ENCODE measurements at places on chromosomes 11 and 22.

DNA sequence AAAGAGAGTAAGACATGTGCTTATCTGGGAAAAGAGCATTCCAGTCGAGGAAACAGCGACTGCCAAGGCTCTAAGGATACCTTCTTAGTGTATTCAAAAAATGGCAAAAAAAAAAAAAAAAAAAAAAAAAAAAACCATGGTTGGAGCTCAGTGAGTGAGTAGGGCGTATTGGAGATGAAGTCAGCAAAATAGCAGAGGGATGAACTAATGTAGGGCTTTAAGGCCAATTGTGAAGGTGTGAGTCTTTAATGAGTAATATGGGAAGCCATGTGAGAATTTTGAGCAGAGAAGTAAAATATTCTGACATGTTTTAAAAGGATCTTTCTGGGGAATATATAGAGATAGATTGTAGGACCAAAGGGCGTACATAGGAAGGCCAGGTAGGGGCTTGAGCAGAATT, 498.6 kb upstream of the ISX start:
- no peak for DNase-seq

DNA sequence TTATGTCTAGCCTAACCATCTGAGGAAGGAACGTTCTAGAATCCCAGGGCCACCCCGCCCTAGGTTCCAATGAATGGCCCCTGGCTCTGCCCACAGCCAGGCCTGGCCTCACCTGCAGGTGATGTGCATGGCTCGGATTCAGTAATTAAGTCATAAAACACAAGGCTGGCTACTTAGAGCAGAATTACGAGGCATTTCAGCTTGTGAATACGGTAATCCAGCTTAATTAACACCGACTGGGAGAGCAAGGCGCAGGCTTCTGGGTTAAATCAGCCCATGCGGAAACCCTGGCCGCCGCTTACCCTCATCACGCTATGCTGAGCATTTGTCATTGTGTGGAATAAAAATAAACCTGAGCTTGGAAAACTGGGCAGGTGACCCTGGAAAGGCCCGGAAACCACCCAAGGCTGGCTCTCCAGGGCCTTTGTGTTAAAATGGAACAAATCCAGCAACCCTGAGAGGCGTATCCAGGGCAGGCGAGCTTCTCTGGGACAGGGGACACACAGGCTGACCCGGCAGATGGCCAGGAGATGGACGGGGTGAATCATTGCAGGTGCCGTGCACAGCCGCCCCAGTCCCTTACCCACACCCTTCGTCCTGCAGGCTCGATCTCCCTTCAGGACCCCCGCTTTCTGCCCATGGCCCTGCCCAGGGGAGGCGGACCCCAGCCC, 220.2 kb downstream of the CTTN start:
- DNase-seq = no peak

GRCh38 chr11:45921561-45922424, 663 bp upstream of the LARGE2 start:
- DNase-seq = peak; percentile 90

DNA sequence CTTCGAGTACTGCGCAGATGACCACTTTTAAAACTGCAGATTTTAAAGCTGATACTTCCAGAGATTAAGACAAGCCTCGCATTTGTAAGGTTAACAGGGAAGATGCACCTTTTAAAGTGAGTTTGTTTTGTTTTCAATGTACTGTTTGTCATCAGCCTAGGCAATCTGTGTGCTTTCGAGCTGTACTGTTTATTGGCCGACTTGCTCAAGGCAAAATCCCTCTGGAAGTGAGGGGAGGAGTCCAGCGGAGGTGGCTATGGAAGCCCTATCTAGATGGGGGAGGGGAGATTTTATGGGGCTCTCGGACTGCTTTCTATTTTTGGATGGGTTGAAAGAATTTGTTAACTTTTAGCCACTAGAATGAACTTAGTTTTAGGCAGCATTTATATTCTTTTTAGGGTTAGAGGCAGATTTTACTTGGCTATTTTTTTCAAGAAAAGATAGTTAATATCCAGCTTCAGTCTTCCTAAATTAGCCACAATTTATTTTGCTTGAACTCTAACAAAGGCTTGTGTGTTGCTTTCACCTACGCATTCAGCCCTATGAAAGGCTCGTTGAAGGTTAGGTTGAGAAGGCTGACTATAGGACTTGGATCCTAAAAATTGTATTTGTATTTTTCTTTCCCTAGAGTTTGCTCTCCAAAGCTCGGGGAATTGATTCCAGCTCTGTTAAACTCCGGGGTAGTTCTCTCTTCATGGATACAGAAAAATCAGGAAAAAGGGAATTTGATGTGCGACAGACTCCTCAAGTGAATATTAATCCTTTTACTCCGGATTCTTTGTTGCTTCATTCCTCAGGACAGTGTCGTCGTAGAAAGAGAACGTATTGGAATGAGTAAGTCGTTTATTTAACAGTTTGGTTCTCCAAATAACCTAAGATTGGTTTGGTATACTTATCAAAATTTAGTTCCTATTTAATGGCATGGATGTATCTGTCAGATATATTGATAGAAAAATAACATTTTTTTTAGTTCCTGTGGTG, 2.1 kb downstream of the WEE1 start:
- no peak for DNase-seq

GRCh38 chr22:46053563-46054090, 76.7 kb upstream of the WNT7B start:
- peak; percentile 66 for DNase-seq

GRCh38 chr22:20146777-20147176, 4.1 kb downstream of the CCDC188 start:
- no peak for DNase-seq

DNA sequence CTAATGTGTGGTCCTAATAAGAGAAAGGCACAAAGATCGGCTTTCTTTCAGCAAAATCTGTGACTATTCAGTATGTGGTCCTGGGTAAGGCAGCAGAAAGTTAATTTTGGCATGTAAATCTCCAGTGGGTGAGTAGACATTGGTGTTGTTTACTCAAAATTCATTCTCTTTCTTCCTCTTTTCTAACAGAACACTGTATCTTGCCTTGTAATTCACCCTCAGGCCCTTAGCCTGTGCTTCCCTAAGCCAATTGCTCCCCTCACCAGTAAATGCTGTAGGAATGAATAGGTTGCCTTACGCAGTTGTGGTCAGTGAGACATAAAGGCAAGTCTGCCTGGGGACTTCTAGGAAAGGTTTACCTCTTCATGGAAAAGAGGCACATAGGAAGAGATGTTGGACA, 49.9 kb upstream of the PDE3B start:
- no peak for DNase-seq

GRCh38 chr11:10413268-10413667, 41.8 kb upstream of the AMPD3 start:
- no peak for DNase-seq

- no peak for DNase-seq
These were observed 411 bp downstream of the PPP6R2 start for GRCh38 chr22:50343541-50343935.

GRCh38 chr11:32333320-32333991, 101.9 kb downstream of the WT1 start:
- peak; percentile 90 for DNase-seq

DNA sequence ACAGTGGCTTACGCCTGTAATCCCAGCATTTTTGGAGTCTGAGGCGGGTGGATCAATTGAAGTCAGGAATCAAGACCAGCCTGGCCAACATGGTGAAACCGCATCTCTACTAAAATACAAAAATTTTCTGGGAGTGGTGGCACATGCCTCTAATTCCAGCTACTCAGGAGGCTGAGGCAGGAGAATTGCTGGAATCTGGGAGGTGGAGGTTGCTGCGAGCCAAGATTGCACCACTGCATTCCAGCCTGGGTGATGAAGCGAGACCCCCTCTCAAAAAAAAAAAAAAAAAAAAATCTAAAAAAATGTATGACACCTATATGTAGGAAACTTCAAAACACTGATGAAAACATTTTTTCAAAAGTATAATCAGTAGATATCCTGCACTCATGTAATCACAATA, 242.7 kb upstream of the CHORDC1 start:
- no peak for DNase-seq

- peak; percentile 62 for DNase-seq
These were observed 70.8 kb upstream of the PITPNB start for GRCh38 chr22:27989758-27990450.

- no peak for DNase-seq
These were observed 30.7 kb downstream of the SERPINH1 start for GRCh38 chr11:75592715-75593114.

DNA sequence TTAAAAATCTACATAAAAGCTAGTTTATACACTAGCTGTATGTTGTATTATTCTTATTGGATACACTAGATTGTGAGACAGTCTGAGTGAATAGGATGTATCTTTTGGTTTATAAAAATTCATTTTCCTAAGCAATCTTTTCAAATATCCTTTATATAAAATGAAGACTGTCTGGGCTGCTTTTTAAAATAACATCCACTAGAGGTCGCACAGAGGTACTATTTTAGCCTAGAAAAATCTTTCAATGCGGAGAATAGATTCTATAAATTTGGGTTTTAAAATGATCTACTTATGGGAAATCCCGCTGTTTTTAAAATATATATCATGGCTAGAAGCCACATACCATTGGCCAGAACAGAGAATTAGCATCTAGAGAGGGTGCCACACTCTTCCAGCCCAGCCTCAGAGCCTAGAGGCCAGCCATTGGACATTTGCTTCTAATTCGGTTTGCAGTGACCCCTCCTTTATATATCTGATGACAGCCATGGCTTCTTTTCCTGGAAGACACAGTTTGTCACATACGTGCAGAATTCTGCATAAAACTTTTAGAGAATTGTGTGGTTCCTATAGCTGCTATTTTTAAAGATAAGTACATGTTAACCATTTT, 7.3 kb downstream of the C11orf97 start:
- DNase-seq = no peak

DNA sequence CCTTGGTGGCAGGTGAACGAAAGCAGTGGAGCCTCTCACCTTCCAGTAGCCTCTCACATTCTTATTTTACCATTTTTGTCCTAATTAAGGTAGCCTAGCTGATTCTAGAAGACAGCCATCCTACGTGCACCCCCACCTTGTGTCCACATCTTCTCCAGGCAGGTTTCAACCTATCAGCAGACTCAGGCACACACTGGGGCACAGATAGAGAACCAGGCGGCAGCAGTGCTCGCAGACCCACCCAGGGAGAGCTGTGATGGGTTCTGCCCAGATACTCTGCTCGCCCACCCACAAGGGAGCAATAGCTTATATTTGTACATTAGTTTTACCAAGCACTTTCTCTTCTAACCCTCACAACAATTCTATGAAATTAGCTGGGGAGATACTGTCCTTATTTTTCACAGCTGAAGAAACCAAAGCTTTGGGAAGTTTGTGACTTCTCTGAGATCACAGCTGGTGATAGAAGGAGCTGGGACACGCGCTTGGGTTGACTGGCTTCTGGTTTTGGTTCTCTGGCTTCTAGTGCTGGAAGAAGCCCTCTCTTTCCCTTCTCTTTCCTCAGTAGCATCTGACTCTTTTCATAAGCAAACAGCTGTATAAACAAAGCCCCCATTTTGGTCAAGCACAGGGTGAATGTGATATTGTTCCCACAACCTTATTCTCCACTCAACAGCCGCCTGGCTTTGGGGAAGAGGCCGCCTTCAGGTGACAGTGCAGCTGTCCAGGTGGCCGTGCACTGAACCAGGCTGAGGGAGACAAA, 36.9 kb downstream of the PPP2R1B start:
- DNase-seq = no peak

DNA sequence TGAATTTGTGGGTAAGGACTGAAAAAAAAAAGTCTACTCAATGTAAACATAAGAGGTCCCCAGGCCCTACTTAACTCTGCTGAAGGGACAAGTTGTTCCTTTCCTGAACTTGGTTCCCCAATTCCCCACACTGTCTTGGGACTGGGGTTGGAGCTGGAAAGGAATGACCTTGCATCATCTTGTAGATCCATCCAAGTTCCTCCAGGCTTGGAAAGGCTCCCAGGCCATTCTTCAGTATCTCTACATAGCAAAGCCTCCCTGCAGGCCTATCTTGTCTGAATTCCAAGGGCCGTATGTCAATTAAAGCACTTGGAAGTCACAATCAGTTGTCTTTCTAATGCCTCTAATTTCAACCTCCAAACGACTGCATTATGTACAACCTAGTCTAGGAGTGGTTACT, 361.2 kb downstream of the TMEM135 start:
- DNase-seq = no peak

GRCh38 chr11:111561306-111561705, 20.8 kb downstream of the LAYN start:
- no peak for DNase-seq

GRCh38 chr11:67271541-67272284, 5.4 kb downstream of the GRK2 start:
- DNase-seq = peak; percentile 75
